Effector memory CD8-positive, alpha-beta T cell (primary cell): ENCODE measurements at places on chromosomes 16 and 17.

DNA sequence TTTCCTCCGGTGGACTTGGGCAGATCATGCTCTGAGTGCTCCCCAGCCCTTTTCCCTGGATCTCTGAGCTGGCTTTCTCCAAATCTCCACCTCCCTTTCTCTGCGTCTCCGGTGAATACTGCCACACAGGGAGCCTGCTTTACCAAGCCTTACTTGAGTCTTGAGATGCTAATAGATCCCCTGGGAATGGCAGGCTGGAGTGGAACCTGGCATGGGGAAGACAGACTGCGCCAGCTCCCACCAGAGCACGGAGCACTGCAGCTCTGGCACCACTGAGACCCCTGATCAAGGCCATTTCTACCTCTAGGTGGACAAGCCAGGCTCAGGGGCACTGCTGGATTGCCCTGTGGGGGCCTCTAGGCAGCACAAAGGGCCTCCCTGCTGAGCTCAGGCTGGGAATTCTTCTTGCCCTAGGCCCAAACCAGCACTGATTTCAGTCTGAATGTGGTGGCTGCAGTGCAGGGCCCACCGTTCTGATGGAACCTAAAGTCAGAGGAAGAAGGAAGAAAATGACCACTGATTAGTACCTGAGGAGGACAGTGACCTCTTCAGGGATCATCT lies 74.3 kb upstream of the CRHR1 start:
- no peak overlapping the region for H3K27ac ChIP-seq
- H3K36me3 ChIP-seq: no peaks in the 10 kb centered on the region
- no peak overlapping the region for H3K4me3 ChIP-seq
- peaks cover 54% of the 10 kb centered on the region for H3K27me3 ChIP-seq

DNA sequence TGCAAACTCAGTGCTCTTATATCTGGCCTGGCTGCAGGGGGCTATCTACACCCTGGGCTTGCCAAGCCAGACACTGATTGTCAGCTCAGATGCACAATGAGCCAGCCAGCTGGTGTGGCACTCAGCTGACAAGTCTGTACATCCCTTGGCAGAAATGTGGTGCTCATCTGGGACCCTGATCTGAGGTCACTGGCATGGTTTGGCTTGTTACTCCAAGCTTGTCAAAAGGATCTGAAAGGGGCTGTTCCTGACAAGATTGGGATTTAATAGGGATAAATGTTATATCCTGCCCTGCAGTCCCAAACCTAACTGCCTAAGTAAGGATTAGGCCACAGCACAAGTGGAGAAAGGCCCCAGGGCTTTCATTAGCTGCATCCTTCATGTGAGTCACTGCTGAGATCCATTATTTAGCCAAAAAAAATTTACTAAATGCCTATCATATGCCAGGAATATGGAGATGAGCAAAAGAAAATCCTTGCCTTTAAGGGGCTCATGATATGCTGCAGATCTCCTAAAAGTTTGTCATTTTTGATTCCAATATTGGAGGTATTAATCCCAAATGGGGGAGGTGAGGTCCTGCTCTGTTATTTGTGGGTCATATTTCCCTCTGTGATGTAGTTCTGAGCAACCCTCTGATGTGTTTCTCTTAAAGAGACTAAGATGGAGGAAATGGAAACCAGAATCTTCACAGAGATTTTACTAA lies 6.3 kb downstream of the SLC6A2 start:
- H3K27me3 ChIP-seq: peaks cover 27% of the 10 kb centered on the region
- H3K4me1 ChIP-seq: no peaks in the 10 kb centered on the region
- no peak overlapping the region for H3K27ac ChIP-seq
- no peak overlapping the region for H3K4me3 ChIP-seq

DNA sequence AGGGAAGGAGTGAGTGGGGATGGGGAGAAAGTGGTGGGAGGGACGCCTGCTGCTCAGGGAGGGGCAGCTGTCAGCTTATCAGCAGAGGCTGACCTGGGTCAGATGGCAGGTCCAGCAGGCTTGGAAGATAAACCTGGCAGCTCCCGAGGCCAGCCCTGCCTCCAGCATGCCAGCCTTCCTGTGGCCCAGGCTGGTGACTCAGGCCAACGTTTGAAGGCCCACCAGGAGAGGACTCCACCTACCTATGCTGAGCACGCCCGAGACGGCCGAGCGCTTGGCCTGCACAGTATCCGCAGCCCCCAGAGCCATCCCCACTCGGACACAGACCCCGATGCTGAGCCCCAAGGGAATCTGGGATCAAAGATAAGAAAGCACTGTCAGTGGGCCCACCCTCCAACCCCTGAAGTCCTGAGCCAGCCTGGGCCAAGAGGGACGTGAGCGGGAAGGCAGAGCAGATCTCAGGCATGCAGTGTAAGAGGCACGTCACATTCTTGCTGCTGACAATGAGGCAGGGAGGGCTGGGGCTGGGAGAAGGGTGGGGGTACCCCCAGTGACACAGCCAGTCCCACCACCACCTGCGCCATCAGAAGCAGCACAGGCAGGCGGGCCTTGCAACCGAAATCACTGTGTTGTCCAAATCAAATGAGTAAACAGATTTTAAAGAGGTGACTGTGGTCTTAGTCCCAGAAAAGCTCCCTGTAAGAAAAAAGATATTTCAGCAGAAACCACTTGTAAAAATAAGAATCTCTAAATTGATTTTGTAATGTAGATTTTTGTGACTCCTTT lies 12.4 kb downstream of the SLC47A2 start:
- no peak overlapping the region for H3K27ac ChIP-seq
- DNase-seq: no peak
- H3K4me1 ChIP-seq: no peaks in the 10 kb centered on the region
- no peak overlapping the region for H3K4me3 ChIP-seq
- H3K36me3 ChIP-seq: peaks cover 3% of the 10 kb centered on the region

DNA sequence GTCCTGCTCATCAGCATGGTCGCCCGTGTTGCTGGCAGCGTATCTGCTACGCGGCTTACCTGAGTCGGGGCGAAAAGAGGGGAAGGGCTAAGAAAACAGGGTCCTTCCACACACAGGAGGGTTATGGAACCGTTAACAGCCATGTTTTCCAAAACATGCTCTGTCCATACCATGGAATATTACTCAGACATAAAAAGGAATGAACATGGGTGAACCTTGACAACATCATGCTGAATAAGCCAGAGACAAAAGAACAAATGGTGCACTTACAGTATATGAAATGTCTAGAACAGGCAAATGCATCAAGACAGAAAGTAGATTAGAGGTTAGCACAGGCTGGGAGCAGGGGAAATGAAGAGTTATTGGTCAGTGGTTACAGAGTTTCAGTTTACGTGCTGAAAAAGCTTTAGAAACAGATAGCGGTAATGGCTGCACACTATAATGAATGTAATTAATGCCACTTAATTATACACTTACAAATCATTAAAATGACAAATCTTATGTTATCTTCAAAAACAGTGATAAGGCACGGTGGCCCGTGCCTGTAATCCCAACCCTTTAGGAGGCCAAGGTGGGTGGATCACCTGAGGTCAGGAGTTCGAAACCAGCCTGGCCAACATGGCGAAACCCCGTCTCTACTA lies 7.8 kb downstream of the NPRL3 start:
- DNase-seq: no peak
- peaks cover 19% of the 10 kb centered on the region for H3K4me1 ChIP-seq
- no peak overlapping the region for H3K27ac ChIP-seq
- H3K27me3 ChIP-seq: no peaks in the 10 kb centered on the region

- H3K27me3 ChIP-seq: no peaks in the 10 kb centered on the region
- H3K4me1 ChIP-seq: peaks cover 20% of the 10 kb centered on the region
- H3K36me3 ChIP-seq: peaks cover 45% of the 10 kb centered on the region
- H3K4me3 ChIP-seq: peak overlapping the region; percentile 77
Observed at GRCh38 chr16:89700649-89701424, 668 bp downstream of the SPATA2L start.

DNA sequence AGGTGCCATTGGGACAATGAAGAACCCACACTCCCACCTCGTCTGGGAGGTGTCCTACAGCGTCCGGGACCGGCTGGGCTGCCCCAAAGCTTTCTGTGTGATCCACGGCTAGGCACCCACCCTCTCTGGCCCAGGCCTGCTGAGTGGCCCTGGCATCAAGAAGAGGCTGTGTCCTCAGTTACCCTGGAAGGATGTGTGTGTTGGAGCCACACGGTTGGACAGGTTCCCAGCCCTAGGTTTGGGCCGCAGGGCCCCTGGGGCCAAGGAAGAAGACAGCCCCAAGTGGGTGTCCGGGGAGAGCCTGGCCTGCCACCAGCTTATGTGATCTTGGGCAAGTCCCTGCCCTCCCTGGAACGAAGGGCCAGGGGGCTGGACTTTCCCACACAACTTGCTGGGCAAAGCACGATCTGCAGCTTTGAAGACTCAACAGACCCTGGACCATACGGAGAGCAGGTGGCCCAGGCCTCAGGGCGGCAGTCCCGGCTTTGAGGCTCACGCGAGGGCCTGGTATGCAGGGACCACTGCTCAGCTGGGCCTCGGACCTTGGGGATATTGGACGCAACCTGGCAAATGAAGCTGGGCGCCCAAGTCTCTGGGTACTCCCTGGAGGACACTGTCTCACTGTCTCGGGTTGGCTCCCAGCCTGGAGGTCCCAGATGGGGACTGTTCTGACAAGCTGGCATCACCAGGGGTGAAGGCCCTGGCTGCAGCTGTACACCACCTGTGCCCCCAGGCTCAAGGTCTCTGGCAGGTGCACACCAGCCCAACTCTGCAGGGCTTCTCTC lies 17.5 kb downstream of the MYBBP1A start:
- no peak overlapping the region for H3K4me3 ChIP-seq
- DNase-seq: no peak
- peaks cover 8% of the 10 kb centered on the region for H3K4me1 ChIP-seq
